Stimulated activated CD8-positive, alpha-beta memory T cell treated with anti-CD3 and anti-CD28 coated beads, Interleukin-4, amount 100 ng/mL, for 24 hours (primary cell): ENCODE measurements at places on chromosomes 3 and 15.

- DNase-seq = no peak
Measured at GRCh38 chr3:51739110-51739509, 32.2 kb downstream of the GRM2 start.

DNA sequence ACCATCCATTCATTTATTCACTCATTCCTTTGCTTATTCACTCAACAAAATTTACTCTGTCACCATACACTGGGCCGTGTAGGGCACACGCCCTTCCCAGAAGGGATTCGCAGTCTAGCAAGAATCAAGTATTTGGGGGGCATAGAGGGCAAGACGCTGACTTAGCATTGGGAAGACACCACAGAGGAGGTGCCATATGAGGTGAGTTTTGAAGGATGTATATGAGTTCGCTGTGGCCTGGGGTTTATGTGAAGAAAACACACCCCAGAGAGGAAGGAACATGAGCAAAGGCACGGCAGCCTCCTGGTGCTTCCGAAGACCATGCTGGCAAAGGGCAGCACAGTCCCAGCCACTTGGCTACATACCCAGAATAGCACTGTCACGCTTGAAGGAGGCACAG is 23.1 kb upstream of the IQSEC1 start:
- no peak for DNase-seq

GRCh38 chr15:64687688-64688087 is 87.7 kb downstream of the RBPMS2 start:
- DNase-seq = no peak

GRCh38 chr3:106332884-106333283 is 464.1 kb upstream of the CBLB start:
- DNase-seq = peak; percentile 30

DNA sequence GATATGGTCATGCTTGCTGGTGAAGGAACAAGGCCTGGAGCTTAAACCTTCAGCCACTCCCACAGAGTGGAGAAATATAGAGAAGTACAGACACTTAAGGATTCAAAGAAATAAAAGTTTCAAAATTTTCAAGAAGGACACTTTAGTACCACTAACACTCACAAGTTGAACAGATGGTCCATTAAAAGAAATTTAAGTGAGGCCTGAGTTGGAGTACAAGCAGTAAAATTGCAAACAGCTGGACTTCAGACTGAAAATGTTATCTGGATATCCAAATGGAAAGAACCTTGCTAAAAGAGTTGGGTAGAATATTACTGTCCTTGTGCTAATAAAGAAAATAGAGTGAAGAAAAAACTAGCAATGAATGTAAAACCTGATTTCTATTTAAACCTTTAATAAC is 397.1 kb upstream of the KCNMB2 start:
- DNase-seq = no peak

DNA sequence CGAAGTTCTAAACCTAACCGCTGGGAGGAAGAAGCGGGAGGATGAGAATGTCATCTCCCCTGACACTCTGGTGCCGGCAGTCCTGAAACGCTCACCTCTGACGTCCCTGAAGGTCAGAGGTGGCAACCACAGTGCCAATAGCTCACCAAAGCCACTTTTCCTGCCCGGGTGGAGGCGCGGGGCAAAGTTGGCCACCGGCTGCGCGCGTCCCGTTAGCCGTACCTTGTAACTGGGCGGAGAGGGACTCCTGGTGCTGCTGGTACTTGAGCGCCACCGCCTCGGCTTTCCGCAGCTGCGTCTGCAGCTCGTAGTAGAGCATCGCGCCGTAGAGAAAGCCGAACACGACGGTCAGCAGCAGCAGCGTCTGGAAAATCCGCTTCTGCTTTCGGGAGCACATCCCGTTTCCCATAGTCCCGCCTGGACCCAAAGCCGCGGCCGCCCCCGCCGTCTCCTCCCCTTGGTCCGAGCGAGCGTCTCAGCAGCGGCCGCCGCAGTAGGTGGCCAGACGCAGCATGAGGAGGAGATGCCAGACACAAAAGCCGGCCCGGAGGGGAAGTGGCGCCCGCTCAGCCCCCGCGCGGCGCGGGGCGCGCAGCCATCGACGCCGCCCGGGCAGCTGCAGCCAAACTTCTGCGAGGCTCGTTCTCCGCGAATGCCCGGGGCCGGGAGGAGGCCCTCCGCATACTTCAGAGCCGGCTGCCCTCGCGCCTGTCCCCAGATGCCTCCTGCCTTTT is 680 bp downstream of the GOLIM4 start:
- DNase-seq = peak; percentile 36

- no peak for DNase-seq
Measured at GRCh38 chr15:91564631-91565030, 288.9 kb upstream of the SLCO3A1 start.

- no peak for DNase-seq
Measured at GRCh38 chr3:36796881-36797280, 32.5 kb upstream of the DCLK3 start.

GRCh38 chr3:184806567-184807271 is 5.2 kb upstream of the VPS8 start:
- no peak for DNase-seq

- no peak for DNase-seq
Measured at GRCh38 chr15:65309882-65310418, 5.5 kb downstream of the RNU5B-1 start.

GRCh38 chr3:10320320-10320677 is 613 bp downstream of the SEC13 start:
- DNase-seq = no peak

DNA sequence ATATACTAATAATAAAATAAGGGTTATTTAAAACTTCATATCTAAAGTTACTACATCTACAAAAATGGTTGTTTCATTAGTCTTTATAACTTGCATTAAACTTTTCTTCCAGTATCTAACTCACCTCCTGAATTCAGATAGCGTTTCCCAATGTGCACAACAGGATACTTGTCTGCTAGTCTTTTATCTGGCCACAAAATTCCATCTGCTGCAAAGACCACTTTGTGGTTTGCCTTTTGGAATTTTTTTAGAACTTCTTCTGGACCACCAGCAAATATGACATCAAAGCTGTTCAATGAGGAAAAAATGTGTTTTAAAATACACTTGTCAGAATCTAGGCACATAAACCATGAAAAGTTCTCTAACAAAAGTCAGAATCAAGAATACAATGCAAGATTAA is 50.8 kb downstream of the PLOD2 start:
- no peak for DNase-seq

DNA sequence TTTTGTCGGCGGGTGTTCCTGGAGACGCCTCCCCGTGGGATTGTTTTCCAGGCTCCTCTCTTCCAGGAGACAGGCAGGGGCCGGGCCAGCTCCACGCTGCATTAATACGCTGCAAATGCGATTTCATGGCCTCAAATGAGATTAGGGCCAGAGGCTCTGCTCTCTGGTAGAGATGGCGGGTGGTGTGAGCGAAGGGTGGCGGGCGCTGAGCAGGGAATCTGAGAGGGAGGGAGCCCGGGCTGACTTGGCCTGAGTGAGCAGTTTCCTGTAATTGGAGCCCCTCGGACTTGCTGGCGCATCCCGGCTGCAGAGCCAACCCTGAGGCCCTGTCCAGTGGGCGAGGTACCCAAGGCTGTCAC is 7.4 kb upstream of the CCDC33 start:
- DNase-seq = no peak

DNA sequence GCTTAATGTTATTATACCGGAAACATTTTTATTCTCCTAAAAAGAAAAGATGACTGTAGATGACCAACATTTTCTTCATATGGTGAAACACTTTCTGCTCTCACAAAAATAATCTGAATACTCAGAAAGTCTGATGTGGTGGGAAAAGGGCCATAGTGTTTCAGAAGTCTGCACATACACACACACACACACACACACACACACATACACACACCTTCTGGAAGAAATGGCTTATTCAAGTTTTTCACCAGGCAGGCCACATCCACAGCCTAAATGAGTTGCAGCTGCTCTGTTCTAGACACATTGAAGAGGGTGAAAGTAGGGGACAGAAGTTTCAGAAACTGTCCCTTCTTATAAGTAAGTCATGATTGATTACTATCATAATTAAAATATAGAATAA is 220.0 kb downstream of the ZMAT3 start:
- no peak for DNase-seq

GRCh38 chr3:194306771-194307640 is 44.1 kb downstream of the CPN2 start:
- no peak for DNase-seq

GRCh38 chr3:14241716-14242115 is 63.1 kb downstream of the LSM3 start:
- DNase-seq = no peak

GRCh38 chr3:146160321-146160963 is 542 bp downstream of the PLOD2 start:
- DNase-seq = no peak

GRCh38 chr3:117656391-117656790 is 946.8 kb downstream of the TUSC7 start:
- DNase-seq = no peak

- DNase-seq = no peak
Measured at GRCh38 chr15:51483520-51483919, 139.1 kb downstream of the DMXL2 start.

DNA sequence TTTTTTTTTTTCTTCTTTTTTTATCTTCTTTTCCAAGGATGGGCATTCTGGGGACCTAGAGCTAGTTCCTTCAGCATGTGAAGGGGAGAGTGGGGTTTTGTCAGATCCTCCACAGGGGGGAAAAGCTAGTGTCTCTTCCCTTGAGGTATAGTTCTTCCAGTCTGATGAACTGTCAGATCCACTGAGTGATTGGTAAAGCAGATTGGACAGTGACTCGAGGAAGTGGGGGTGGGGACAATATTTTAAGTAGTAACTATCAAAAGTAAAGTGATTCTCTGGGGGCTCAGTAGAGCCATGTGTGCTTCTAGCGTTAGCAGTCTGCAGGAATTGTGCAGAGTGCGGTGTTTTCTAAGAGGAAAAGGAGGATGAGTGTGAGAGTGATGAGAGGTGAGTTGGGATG is 62.0 kb upstream of the TRIM71 start:
- no peak for DNase-seq

DNA sequence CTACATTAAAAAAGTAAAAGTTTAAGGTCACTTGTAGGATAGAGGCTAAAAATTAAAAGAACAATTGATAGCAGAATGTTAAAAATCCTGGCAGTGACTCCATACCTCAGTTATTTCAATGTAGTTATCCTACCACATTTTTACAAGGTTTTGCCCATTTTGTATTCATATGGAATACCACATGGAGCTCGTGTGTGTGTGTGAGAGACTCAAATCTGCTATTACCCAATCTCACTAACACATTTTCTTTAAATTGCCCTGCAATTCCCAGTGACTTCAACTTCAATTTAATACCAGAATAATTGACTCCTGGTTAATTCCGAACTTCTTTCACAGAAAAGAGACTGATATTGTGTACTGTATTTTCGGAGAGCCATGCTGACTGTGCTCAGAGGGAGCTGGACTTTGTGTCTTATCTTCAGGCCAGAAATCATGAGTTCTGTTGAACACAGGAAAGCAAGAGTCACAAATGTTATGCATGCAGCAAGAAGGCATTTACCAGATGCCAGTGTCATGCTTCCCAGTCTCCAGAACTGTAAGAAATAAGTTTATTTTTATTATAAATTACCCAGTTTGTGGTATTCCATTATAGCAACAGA is 529.0 kb upstream of the NECTIN3 start:
- DNase-seq = no peak

DNA sequence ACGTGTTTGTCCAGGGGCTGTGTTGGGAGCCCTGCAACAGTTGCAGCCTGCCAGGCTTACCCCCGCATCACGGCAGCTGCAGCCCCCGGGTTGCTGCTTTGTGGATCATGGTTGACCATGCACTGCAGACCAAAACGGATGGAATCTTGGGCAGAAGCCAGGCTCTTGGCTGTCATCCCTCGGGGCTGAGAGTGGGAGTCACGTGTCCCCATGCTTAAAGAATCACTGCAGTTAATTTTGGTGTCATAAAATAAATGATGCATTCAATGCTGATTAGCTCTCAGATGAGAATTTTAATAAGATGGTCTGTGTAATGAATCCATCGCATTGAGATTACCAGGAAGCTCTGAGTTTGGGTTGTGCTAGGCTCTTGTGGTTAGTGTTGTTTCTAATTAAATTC is 115.6 kb downstream of the CHDH start:
- DNase-seq = no peak

GRCh38 chr3:39505866-39506742 is 38.6 kb downstream of the MOBP start:
- DNase-seq = no peak

DNA sequence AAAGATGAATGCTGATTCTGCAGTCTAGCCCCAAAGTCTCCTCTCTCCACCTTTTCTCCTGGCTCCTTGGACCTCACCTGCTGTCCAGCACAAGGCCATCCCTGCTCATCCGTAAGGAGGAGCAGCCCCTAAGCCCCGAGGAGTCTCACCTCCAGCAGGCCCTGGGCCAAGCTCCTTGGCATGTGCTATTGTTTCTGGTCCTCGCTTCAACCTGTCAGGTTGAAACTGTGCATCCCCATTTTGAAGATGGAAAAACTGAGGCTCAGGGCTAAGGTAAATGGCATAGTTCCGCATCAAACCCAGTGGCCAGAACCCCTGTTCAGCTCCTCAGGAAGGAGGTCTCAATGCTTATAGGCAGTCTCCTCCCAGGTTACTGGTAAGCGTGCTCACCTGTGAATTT is 26.1 kb downstream of the CHDH start:
- no peak for DNase-seq

DNA sequence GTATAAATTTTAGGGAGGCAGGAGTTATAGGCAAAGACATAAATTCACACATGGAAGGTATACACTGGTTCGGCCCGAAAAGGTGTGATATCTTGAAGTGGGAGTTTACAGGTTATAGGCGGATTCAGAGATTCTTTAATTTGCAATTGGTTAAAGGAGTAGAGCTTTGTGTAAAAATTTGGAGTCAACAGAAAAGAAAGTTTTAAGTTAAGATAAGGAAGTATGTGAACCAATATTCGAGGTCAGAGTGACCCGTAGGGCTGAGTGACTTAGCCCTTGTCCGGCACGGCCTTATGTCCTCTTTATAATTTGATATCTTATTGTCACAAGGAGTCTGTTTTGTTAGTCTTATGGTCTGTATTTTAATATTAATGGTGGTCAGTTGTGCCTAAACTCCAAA is 10.6 kb upstream of the THSD4 start:
- DNase-seq = no peak

DNA sequence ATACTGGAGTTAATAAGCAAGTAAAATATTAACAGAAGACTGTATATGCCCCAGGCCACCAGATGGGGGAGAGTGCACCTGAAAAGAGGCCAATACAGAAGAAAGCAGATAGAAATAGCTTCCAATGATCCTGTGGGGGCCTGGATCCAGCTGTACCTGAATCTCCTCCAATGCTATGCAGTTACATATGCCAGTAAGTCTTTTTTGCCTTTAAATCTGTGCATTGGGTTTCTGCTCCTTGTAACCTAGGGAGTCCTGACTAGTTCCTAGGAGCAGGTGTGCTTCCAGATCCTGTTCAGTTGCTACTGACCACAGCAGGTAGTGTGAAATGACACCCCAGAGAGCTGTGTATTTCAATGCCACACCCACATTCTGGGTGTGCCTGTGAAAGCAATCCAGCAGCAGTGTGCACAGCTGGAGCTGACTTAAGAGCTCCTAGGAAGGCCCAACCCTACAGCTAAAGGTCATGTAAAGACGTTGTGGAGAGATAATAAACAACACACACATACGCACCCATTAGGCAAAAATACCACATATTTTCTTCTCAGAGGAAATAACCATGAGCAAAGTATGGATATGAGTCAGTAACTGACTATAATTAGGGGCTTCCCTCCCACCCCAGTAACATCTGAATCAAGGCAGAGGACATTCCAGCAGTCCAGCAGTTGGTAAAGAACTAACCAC is 62.2 kb upstream of the AKAP13 start:
- no peak for DNase-seq

- DNase-seq = no peak
Measured at GRCh38 chr3:103992469-103992868, 1374.2 kb upstream of the ALCAM start.

- DNase-seq = no peak
Measured at GRCh38 chr3:20066850-20067617, 26.8 kb downstream of the KAT2B start.
